ENCODE measurements at places on chromosomes 6 and 20.

- no peak for DNase-seq
Observed at GRCh38 chr20:38673725-38674091, 50.6 kb upstream of the SLC32A1 start.

DNA sequence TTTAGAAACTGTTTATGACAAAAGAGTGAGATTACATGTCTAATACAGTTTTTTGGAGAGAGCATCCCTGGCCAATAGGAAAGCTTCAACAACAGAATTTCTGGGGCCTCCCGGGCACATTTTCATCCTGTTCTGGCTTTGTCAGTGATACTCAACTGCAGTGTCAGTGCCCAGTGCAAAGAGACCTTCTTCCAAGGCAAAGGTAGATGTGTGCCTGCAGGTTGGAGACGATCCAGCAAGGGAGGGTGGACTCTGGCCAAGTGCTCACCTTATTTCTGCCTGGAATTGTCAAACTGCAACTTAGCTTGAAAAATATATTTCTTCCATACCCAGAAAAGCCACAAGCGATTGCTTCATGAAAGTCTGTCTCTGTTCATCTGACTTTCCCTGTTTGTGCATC lies 211.6 kb upstream of the SNX9 start:
- DNase-seq, result no peak

GRCh38 chr20:54113566-54113965 lies 43.2 kb upstream of the BCAS1 start:
- no peak for DNase-seq

GRCh38 chr6:20791944-20792343 lies 257.7 kb downstream of the CDKAL1 start:
- DNase-seq, result no peak

DNA sequence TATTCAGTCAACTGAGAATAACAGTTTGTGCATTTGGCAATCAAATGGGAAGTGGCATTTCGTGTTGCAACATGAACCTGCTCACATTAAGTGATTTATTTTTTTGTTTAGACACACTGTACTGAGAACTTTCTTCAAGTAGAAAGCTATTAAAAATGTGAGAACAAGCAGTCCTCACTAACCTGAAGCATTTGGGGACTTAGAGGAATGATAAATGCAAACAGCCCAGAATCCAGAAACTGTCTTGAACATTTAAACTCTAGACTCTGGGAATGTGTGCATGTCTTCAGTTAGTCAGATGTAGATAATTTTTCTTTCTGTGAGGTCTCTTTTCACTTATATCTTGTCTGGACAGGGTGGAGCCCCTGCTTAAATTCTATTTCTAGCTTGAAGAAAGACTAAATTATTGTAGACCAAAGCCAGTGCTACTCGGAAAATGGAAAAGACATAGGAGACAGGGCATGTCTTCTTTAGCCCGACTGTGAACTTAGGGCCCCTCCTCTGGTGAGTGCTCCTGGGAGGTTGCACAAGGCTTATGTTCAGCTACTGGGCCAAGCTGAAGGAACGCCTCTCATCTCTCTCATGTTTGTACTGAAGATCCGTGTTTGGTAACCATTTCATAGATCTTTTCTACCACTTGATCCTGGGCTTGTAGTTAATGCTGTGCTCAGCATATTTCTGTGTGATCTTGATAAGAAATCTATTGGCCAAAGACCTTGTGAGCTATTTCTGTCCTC lies 70.1 kb downstream of the SLX4IP start:
- no peak for DNase-seq

GRCh38 chr20:13422637-13423036 lies 201.6 kb downstream of the ISM1 start:
- no peak for DNase-seq

GRCh38 chr6:11197175-11197536 lies 35.3 kb downstream of the NEDD9 start:
- DNase-seq, result no peak

GRCh38 chr6:26029857-26030653 lies 57.2 kb upstream of the HFE start:
- DNase-seq, result no peak

DNA sequence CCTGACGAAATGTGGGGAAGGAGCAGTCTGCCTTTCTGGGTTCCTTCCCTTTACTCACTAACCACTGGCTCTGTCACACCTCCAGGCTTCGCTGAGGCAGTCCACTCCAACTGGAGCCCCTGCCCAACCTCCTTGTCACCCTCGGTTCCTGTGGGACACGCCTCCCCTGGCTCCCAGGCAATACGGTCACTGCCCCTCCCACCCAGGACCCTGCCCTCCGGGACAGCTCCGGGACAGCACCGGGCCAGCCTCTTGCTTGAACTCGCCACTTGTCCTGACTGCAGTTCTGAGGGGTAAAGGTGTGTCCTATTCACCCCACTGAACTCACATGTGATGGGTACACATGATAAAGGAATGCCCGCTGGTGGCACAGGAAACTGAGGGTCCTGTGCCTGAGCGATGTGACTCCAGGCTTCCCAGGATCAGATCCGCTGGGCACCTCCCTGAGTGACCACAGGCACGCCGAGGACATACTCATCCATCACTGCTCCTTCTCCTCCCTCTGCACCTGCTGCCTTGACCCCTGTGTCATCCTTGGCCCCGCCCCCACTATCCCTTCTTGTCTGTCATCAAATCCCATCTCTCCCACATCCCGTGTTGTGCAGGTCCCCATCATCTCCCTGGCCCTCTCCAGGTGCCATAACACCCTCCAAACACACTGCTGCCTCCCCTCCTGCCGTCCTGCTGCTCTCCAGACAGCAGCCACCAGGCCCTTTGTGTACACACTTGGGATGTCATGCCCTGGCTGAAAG lies 7.9 kb downstream of the SDCBP2 start:
- no peak for DNase-seq

- DNase-seq, result no peak
Observed at GRCh38 chr6:90364286-90364685, 67.6 kb upstream of the BACH2 start.

DNA sequence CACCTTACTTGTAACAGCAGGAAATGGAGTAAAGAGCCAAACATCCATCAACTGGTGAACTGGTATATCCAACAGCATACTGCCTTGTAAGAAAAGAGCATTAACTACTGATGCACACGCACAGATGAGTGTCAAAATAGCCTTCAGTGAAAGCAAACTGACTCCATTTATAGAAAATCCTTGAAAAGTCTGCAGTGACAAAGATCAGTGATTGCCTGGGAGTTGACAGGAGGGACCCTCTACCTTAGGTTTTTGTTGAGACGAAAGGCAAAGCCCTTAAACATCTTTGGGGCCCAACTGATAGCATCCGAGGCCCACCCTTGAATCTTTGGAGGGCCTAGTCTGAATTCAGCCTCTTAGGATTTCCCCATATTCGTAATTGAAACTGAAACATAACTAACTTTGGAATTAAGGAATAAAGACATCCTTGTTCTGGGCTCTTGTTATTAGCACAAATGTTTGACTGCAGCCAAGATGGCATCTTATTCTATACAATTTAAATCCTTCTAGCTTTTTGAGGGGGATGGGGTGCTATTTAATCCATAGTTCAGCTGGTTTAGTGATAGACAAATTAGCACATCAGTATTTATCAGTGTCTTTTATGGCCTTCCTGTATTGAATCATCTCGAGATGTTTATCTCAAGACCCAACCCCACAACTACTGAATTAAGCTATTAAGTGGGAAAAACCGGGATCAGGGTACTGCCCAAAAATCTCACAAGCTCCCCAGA lies 13.0 kb downstream of the FBXO5 start:
- no peak for DNase-seq

GRCh38 chr20:5168651-5169396 lies 42.0 kb downstream of the CDS2 start:
- no peak for DNase-seq

GRCh38 chr6:136408204-136408603 lies 118.6 kb upstream of the BCLAF1 start:
- DNase-seq, result no peak

GRCh38 chr6:88538130-88538706 lies 372.1 kb upstream of the CNR1 start:
- no peak for DNase-seq

- DNase-seq, result no peak
Observed at GRCh38 chr6:53984163-53984562, 127.1 kb upstream of the MLIP start.

DNA sequence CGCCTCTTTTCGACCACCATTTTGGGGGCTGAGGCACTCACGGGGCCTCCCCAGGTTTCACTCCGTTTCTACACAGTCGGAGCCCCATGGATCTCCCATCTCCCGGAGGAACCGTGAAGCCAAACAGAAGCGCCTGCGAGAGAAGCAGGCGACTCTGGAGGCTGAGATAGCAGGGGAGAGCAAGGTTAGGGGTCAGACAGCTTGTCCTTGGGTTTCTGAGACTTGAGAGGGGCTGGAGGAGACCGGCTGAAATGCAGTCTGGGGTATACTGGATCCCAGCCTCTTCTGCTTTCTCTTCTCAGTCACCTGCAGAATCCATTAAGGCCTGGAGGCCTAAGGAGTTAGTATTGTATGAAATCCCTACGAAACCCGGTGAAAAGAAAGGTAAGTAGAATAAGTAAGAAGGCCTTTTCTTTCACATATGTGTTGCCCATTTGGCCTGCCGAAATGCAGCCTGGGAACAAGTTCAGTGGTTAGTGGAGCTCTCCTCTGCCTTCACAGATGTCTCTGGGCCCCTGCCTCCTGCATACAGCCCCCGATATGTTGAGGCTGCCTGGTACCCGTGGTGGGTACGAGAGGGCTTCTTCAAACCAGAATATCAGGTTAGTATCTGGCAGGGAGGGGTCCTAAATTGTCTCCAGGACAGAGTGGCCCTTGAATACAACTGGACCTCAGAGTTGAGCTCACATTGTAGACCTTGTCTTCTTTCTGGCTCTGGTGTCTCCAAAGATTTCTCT lies 984 bp downstream of the VARS2 start:
- peak; percentile 9 for DNase-seq

DNA sequence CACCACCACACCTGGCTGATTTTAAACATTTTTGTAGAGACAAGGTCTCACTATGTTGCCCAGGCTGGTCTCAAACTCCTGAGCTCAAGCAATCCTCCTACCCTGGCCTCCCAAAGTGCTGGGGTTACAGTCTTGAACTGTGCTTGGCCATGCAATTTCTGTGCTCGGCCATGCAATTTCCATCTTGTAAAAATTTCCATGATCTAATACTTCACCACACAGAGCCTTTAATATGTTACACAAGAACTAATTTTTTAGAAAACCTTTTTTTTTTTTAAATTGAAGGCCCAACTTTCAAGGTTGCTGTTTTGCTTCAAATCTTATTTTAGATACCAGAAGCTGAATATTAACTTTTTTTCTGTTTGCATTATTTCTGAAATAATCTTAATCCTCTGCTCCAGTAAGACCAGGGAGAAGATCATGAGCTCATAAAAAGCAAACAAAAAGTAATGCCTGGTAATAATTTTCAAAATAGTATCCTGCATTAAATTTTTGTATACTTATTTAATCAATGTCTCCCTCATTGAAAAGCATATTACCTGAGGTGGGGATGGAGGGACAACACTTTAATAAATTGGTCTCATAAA lies 38.1 kb upstream of the ARMC2 start:
- no peak for DNase-seq

DNA sequence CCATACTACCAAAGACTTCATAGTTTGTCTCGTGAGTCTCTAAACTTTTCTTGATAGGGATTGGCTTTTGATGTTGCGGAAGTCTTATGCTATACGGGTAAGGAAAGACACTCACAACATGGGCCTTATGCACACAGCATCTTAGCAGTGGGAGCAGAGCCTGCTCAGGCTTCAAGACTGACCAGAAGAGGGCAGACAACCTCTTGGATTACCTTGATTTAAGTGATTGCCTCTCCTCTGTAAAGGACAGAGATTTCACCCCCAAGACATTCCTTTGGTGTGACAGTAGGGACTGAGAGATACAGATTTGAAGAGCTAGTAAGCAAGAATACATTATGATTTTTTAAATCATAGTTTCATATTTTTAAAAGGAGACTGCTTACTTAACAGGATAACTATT lies 71.0 kb upstream of the SAMD3 start:
- no peak for DNase-seq

- no peak for DNase-seq
Observed at GRCh38 chr6:29981211-29981812, 39.0 kb downstream of the HLA-A start.

DNA sequence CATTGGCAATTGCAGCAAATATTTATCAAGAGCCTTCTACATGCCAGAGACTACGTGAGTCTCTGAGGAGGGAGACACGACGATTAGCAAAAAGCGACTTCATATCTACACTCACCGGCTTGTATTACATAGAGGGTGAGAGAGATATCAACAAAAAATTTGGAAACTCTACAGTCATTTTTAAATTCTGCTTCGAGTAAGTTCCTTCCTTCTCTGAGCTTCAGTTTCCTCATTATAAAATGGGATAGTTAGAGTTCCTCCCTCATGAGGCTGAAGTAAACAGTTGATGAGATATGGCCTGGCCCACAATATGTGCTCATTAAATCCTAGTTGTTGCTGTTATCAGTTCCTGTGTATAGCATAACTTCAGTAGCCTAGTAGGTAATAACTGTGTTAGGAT lies 64.1 kb upstream of the SIRPA start:
- no peak for DNase-seq

DNA sequence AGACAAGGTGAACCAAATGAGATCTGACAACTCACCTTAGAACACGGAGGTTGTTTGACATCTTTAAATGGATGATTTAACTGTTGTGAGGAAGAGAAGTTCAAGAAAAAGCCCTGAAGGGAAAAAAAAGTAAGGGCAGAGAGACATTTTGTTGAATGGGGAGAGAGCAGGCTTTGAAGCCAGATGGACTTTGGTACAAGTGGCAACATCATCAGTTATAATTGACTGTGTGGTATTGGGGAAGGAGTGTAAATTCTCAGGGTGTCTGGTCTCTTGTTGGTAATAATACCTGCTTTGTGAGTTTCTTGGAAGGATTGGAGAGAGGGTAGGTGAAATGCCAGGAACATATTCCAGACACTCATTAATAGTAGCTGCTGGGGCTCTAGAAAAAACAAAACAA lies 21.6 kb downstream of the OGFRL1 start:
- DNase-seq, result no peak

DNA sequence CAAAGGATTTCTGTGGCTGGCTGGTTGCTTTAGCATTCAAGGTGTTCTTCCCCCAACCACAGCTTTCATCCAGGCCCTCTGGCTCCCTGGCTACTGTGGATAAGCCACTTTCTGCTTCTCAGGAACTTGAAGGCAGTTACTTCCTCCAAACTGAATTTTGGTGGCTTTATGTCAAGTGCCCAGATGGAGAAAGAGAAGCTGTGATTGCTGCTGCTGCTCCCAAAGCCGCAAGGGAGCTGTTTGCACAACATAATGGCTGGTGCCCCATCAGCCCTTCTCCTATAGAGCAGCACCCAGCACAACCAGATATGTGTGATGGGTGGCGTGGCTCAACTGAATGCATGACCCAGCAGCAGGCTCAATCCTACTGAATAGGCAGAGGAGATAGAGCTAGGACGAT lies 465.2 kb downstream of the MAFB start:
- DNase-seq, result no peak

- no peak for DNase-seq
Observed at GRCh38 chr6:38783443-38784228, 68.5 kb downstream of the DNAH8 start.
